ENCODE measurements at places on chromosomes 2 and 18.

- DNase-seq, result no peak
Observed at GRCh38 chr2:54589340-54590215, 133.5 kb downstream of the SPTBN1 start.

- DNase-seq, result no peak
Observed at GRCh38 chr18:23155537-23155936, 20.3 kb downstream of the CABLES1 start.

GRCh38 chr2:138447889-138448570 lies 53.5 kb upstream of the SPOPL start:
- DNase-seq, result no peak

DNA sequence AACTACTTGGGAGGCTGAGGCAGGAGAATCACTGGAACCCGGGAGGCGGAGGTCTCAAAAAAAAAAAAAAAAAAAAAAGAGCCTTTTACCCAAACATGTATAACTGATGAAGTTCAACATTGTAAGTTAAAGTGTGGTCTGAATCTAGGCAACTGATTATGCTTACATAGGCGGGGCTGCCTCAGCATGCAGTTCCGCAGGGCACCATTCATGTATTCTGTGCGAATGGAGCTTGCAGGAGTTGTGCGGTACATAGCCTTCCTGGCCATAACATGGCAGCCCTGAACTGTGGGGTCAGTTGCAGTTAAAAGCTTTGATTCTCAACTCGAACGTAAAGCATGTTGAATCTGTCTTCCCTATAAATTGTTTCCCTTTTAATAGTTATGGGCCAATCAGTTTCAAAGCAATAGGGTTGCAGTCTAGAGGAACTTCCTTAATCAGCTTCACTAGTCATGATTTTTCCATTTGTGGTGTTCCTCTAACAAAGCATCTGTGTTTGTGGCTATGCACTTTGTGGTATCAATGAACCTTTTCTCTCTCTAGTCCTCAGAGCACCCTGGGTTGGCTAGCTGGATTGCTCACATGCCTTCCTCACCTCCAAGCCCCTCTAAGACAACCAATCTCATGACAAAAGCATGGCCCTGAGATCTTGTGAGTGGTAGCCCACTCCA lies 30.6 kb upstream of the CEP68 start:
- DNase-seq, result no peak

- DNase-seq, result no peak
Observed at GRCh38 chr2:18047213-18047611, 168.7 kb downstream of the KCNS3 start.

GRCh38 chr18:53862921-53863320 lies 361.5 kb downstream of the MBD2 start:
- DNase-seq, result no peak

DNA sequence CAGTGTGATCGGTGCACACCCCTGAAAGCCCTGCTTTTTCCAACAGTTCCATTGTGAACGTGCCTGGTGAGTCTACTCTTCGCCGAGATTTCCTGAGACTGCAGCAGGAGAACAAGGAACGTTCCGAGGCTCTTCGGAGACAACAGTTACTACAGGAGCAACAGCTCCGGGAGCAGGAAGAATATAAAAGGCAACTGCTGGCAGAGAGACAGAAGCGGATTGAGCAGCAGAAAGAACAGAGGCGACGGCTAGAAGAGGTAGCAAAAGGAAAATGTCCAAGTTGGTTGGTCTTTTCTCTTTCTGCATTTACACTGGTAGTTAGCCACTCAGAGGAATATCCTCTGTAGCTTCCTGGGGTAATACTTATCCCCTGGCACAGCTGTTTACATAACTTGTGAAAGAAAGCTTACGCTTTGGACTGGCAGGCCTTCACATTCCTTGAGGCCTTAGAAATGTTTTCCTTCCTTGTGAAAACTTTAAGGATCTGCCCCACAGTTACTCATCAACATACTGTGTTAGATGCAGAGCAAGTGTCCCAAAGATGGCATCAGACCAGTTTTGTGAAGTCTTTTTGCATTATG lies 146.6 kb downstream of the MAP4K4 start:
- DNase-seq, result no peak

DNA sequence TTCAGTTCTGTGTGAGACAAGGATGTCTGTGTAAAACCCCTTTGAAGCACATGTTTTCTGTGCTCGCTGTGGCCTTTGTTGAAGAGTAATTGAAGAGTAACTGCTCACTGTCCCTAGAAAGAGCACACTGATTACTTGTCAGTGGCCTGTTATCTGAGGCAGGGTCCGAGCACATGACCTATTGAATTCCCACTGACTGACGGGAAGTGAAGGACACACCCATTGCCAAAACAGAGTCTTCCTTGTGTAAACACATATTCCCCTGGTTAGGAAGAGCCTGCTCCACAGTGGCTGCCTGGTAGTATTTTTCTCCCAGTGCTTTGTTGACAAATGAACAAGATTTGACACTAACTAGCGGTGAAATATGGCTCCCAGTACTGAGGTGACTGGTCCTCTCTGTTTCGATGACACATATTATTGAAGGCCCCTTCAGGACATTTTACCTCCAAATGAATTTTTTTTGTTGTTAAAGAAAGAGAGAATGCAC lies 148.5 kb upstream of the GYPC start:
- DNase-seq, result no peak

DNA sequence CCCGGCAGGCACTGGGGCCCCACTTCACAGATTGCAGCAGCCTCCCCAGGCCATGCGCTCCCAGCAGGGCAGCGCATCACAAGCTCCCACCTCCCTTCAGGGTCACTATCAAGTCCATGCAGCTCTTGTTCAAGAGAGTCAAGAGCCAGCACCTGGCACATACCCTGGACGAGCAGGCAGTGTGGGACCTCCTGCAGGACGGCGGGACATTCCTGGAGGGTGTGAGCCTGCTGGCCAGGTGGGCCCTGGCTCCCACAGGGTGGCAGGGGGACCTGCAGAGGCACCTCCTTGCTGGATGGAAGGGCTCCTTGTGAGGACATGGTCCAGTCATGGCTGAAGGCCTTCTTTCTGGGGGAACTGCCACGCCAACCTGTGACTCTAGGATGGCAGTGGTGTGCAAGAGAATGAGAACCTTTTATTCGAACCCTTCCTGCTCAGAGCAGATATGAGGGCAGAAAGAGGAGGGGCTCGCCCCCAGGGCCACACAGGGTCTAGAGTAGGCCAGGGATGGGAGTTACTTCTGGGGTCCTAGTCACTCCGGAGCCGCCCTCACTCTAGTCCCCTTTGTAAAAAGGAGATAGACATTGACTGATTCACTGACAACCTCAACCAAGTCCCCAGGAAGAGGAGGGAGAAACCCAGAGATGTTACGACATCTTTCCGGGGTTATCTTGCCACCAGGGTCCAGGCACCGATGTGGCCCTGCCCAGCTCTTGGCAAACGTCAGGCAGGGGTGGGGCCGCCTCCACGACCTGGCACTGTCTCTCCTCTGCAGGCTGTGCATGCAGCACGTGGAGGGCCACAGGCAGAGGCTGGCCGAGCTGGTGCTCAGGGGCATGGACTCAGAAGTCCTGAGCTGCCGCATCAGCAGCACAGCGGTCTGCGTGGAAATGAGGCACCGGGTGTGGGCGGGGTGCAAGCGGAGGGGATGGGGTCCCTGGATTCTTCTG lies 31.3 kb downstream of the HJURP start:
- no peak for DNase-seq

DNA sequence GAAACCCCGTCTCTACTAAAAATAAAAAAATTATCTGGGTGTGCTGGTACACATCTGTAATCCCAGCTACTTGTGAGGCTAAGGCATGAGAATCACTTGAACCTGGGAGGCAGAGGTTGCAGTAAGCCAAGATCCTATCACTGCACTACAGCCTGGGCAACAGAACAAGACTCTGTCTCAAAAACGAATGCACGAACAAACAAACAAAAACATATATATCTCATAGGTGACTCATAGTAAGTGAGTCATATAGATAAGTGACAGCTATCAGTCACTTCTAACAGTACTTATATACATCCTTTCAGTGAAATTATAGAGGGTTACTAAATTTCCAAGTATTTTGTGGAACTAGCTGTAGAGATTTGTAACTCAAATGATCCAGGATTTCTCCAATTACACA lies 127.3 kb upstream of the FIGN start:
- no peak for DNase-seq

DNA sequence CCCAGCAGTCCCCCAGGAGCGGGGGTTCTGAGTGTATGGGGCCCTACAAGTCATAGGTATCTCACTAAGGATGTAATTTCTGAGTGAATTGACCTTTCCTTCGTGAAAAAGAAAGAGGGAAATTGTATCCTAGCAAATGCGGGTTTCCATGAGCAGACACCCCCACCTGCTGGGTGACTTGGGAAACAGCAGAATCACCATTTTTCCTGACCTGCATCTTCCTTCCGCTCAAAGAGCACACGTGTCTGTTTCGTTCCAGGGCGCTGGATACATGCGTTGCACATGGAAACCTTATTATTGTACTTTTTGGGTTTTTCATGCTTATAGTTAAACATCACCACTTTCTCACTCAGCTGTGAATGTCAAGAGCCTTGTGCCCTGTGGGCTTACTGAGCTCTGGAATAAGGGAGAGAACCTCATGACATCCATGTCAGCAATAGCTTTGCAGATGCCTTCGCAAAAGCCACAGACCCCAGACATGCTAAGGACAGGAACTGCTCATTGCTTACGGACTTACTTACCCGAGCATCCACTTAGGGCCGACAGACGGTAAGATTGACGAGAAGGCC lies 132.8 kb downstream of the TPO start:
- DNase-seq, result no peak

GRCh38 chr2:161386228-161386824 lies 29.8 kb upstream of the TBR1 start:
- DNase-seq, result no peak

All from GM10248 (cell line).